ENCODE measurements at places on chromosomes 2 and 18.

GRCh38 chr2:63310614-63311013 lies 260.0 kb downstream of the OTX1 start:
- DNase-seq, result no peak

DNA sequence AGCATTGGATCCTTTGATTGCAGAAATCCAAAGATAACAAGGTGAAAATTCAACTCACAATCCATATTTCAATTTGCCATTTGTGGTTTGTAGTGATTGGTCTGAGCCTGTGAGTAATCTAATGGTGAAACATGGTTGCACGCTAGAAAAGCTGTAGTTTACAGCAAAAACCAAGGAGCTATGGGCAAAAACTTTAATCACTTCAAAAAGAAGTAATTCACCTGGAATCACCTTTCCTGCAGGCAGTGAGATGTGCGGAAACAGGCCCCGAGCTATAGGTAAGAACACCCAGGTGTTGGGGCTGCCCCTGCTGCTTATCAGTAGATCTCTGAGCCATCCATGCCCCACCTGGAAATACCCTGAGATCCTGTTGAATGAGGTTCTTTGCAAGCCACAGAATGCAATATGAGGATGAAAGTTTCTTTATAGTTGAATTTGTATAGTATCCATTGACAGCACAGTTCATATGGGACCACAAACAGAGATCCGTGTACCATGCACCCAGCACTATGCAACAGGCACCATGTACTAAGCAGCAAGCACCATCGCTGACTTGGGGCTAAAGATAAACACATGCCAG lies 208.2 kb downstream of the SPP2 start:
- no peak for DNase-seq

DNA sequence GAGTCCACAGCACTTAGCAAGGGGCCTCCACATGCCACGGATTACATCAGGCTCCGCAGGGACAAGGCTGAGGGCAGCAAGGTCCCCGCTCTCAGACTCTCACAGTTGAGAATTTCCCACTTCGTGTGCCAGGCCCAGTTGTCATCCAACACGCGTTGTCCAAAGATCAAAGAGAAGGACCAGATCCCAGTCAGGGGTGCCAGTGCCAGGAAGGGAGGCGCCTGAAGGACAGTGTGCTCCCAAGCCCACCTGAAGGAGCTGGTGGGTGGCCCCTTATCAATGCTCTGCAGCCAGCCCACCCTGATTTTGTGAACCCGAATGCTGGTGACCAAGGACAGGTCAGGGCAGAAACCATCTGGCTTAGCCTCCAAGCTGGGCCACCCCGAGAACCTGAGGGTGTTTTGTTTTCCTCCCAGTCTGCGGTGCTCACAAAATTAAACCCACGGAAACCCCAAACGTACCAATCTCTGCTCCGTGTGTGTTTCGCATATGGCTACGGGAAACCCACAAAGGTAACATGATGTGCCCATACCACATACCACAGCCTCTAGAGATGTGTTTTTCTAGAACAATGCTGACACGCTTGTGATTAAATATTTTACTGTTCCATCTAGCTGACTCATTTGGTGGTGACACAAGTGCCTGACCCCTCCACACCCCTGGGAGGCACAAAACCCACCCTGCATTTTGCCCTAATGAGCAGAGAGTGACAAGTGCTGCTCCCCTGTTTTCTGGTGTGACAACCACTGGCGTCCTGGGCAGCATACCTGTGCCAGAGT lies 24.5 kb downstream of the CRACDL start:
- peak; percentile 46 for DNase-seq

DNA sequence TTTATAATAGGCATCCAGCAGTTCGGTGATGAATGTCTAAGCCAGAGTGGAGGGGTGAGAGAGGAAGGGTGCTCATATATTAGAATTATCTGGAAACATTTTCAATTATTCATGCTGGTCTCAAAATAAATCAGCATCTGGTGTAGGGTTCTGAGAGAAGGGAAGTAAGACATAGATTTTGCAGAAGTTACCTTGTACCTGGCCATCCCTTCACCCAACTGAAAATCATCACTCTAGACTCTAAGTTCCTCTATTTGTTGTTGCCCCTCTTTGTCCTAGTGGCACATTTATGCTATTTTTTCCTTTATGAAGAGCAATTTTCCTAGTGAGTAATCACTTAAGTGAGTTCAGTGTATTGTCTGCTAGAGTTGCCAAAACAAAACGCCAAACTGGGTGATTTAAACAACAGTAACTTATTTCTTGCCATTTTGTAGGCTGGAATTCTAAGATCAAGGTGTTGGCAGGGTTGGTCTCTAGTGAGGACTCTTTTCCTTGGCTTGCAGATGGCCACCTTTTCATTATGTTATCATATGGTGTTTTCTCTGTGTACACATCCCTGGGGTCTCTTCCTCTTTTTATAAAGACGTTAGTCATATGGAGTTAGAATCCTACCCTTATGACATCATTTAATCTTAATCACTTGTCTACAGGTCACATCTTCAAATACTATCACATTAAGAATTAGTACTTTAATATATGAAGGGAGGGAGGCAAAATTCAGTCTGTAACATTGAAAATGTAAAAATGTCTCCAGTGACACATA lies 129.9 kb upstream of the KLHL14 start:
- DNase-seq, result no peak

DNA sequence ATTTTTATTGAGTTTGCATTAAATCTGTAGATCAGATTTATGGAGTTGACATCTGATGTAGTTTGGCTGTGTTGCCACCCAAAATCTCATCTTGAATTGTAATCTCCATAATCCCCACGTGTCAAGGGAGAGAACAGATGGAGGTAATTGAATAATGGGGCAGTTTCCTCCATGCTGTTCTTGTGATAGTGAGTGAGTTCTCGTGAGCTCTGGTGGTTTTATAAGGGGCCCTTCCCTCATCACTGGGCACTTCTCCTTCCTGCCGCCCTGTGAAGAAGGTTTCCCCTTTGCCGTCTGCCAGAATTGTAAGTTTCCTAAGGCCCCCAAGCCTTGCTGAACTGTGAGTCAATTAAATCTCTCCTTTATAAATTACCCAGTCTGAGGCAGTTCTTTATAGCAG lies 32.2 kb downstream of the ZC3H15 start:
- DNase-seq, result no peak

DNA sequence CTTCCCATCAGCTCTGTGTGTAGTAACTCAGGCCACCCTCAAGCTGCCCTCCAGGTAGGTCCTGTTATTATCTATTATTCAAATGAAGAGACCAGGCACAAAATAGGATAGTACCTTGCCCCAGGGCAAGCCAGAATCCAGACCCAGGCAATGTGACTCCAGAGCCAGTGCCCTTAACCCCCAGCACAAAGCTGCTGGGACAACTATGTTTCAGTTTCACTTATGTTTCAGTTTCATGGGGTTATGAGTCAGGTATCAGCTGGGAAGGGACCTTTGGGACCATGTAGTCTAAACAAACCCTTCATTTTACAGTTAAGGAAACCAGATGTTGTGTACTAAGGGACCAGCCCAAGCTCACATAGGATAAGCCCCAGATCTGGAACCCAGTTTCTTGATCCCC lies 10.0 kb downstream of the HK2 start:
- peak; percentile 85 for DNase-seq

GRCh38 chr2:62586981-62587380 lies 81.0 kb upstream of the TMEM17 start:
- no peak for DNase-seq

DNA sequence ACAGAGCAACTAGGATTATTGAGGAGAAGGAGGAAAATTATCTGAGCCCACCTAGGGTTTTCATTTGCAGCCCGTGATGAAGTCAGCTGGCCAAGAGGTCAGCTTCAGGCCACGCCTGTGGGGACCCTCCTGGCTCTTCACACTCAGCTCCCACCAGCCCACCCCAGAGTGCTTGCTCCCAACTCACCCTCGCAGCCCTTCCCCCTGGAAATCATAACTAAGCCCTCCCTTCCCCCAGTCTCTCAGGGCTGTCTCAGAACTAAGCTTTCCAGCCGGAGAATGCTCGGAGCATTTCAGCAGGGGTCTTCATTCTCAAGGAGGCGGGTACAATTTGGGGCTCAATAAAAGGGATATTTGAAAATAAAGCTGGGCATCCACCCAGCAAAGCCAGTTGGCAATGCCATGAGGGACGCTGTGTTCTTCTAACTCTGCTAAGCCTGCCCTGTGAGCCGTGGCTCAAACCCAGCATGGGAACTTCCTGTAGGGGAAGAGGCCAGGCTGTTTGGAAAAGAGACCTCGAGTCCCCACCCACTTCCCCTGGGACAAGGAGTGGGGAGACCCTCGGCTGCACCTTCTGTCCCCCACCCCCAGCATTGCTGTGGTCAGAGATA lies 194.9 kb downstream of the CTIF start:
- DNase-seq, result no peak

- no peak for DNase-seq
Measured at GRCh38 chr18:2139691-2140090, 431.6 kb downstream of the METTL4 start.

GRCh38 chr2:43594875-43595274 lies 963 bp downstream of the THADA start:
- no peak for DNase-seq

GRCh38 chr2:67782443-67782842 lies 280.4 kb downstream of the C1D start:
- peak; percentile 27 for DNase-seq

- DNase-seq, result no peak
Measured at GRCh38 chr2:184113696-184114403, 484.5 kb upstream of the ZNF804A start.

DNA sequence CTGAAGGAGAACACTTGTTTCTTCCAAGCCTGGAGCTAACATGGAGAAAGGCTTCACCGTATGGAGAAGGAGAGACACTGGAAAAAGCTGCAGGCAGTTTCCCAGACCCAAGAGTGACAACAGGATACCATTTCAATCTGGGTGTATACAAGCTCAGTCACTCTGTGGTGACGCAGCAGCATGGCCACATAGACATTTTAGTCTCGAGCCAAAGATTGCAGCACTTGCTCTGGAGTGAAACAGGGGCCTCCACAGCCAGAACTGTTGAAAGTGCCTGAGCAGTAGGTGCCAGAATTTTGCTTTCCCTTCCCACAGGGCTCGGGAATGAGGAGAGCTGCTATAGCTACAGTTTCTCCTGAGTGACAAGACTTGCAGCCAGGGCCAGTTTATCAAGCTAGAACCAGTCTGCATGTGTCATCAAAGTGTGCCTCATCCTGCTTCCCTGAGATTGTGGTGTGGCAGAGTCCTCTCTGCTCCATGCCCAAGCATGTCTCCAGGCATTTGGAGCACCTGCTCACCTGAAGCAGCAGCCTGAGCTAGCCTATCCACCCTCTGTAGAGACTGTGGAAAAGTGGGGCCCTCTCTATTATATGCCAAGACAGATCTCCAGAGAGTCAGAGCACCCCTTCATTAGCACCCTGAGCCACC lies 234.6 kb upstream of the CDH19 start:
- DNase-seq, result no peak

GRCh38 chr2:41736586-41736985 lies 311.2 kb upstream of the PKDCC start:
- no peak for DNase-seq
